T-helper 2 cell (primary cell): ENCODE measurements at places on chromosomes 7 and 10.

DNA sequence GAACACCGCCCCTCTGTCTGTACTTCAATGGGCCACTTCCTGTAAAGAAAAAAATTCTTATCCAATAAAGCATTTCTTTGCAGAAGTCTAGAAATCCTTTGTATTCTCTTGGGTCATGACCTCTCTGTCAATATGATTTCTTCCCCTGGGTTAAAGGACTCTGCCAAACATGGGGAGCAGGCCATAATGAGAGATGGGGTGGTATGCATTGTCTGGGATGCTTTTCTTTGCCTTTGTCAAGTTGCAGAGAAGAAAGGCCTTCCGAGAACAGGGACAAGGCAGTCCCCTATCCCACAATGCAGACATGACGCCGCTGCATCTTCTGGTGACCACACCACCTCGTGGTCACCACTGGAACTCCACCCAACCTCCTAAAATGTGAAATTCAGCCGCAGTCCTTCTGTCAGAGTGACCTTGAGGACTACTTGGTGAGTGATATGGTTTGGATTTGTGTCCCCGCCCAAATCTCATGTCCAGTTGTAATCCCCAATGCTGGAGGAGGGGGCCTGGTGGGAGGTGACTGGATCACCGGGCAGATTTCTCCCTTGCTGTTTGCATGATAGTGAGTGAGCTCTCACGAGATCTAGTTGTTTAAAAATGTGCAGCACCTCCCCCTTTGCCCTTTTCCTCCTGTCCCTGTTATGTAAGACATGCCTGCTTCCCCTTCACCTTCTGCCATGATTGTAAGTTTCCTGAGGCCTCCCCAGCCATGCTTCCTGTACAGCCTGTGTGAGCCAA is 15.2 kb upstream of the FRMPD2 start:
- DNase-seq = no peak

DNA sequence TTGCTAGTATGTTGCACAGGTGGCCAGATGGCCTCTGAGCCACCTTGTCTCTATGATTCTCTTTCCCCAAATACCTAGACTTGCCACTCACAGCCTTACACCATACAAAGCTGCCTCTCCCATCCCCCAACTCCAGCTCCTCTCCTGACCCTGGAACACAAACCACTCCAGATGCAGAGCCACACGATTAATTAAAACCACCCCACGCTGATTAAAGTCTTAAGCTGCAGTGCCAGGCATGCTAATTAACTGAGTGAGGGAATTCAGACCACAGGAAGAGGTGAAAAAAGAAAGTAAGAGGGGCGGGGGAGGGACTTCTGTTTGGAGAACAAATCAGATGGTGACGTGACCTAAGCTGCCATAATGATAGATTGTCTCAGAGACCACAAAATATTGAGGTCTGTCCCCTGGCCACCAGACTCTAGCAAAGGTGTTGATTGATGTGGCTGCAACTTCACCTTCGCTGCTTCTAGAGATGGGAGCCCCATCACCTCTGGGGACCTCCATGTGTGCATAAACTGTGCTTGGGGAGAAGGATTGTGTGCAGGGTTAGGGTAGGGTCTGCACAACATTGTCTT is 331.3 kb downstream of the PLXNA4 start:
- no peak for DNase-seq

DNA sequence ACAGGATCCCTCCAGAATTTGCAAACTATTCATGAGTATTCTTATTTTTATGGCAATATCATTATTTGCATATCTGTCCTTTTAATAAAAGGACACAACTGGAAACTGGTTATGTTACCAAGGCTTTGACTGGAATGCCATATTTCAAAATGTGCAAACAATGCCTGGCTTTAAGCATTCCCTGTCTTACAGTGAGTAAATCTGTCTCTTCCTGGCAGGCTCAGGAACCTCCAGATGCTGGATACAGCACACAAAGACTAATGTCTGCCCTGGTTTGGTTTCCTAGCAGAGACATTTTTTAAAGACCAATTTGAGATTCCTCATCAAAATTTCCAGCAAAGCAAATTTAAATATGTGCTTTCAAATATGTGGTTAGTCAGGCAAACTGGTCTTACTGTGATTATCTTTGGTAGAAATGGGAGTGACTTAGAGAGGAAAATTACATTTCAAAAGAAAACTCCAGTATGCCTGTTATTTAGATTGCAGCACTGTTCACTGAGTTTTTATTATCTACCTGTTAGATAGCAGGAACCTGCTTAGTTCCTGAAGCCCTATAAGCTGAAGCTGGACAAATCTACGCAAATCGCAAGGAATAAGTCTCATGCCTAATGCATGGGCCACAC is 31.3 kb downstream of the RNF216 start:
- no peak for DNase-seq

DNA sequence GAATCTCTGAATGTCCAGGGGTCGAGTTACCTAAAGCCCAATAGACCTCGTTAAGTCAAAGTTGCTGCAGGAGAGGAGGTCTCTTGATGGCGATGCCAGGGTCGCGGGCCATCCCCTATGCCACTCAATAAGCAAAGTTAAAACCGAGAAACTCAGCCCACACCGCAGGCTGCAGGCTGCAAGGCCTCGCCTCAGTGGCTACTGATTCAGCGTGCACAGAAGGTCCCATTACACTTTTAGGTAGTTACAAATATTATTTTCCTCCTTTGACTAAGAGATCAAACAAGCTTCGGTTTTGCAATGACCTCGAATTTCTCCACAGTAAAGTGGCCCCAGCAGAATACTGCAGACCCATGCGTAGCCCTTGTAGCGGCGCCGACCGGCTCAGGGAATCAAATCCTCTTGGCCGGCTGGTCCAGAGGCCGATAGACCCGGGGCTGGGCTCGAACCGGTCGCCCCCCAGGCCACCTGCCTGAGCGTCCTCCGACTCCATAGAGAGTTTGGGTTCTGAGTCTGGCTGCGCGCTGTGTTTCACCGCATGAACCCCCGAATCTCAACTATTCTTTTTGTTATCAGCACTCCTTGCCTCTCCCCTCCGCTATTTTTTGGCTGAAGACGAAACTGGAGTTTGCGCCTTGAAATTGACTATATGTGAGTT is 2.3 kb downstream of the C1QL3 start:
- no peak for DNase-seq

DNA sequence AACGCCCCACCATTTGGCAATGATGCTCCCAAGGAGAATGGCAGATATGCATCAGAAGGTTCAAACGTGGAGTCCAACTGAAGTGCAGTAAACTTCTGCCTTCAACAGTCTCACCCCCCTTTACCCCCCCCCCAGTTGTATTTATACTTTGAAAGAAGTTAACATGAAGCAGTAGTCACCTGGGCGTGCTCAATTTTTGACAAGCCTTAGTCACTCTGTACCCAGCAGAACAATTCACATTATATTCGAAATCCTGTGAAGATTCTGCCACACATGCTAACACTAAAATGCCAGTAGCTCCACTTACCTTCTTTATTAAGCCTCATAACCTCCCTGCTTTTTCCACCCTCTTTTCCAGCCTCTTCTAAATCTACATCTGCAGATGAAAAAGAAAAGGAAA is 894 bp downstream of the ATXN7L1 start:
- peak; percentile 46 for DNase-seq

GRCh38 chr7:26034391-26034790 is 117.6 kb upstream of the NFE2L3 start:
- DNase-seq = no peak

- no peak for DNase-seq
Observed at GRCh38 chr7:37546677-37547076, 98.0 kb upstream of the ELMO1 start.

DNA sequence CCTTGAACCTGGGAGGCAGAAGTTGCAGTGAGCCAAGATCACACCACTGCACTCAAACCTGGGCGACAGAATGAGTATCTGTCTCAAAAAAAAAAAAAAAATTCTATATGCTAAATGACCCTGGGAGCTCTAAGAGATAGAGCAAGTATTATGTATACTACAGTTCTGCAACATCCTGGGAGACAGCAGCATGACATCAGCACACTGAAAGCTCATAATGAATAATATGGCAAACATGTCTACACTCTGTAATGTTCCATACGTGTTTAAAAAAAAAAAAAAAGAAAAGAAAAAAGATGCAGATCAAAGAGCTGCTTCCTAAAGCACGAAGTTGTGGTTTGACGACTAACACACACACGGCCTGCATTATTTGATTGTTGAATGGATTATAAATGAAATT is 72.5 kb downstream of the CUL2 start:
- DNase-seq = no peak

GRCh38 chr7:100655908-100656674 is at the start of gene ACTL6B:
Gene ACTL6B (minus strand): TSS chr7:100656448. CDS start chr7:100656354, 94 bp downstream.
- peak; percentile 66 for DNase-seq

- DNase-seq = no peak
Observed at GRCh38 chr7:85681241-85681640, 494.4 kb upstream of the SEMA3D start.

DNA sequence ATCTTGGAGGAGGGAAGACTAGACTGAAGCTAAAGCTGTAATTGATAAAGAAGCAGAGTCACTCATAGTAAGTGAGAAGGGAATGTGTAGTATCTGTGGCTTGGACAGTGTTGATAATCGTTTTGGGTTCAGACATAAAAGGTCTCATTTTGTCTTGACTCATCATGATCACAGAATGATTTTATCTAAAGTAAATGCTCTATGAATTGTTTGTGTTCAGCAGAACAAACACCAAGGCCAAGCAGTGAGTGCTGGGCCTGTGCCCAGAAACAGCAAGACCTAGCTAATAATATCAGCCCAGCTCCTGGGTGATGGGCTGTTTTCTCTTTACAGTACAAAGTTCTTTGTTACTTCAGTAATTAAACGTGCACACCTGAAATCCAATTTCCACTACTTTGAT is 26.7 kb upstream of the CD36 start:
- DNase-seq = no peak

GRCh38 chr7:2399848-2400587 is 3.4 kb upstream of the CHST12 start:
- no peak for DNase-seq

GRCh38 chr7:98138672-98139071 is 32.0 kb downstream of the LMTK2 start:
- no peak for DNase-seq

DNA sequence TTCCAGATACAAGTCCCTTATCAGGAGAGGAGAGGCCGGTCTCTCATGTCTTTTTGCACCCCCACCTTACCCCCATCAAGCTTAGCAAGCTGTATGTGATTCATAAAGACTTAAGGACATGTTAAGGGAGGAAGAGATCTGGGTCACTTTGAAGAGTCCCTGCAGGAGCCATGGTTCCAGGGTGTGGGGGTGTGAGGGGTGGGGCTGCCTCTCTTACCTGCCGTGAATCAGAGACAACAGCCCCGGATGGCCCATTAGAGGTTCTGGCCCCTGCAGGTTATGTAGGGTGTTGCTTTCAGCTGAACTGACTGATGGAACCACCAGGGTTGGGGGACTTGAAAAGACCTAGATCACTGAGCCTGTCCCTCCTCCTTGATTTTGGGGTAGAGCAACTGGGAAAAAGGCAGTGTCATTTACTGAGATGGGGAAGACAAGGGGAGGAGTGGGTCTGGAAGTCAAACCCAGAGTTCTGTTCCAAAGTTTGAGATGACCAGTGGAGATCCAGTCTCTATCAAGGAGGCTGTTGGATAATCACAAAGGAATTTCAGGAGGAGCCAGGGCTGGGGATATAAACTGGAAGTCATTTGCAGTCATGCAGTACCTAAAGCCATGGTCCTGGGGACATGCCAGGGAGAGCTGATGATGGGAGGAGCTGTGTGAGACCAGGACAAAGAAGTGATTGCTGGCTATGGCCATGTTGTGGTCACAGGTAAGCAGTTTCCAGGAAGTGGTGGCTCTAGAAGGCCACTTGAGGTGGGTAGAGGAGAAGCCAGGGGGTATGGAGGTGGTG is 23.1 kb downstream of the ADAMTS14 start:
- no peak for DNase-seq

DNA sequence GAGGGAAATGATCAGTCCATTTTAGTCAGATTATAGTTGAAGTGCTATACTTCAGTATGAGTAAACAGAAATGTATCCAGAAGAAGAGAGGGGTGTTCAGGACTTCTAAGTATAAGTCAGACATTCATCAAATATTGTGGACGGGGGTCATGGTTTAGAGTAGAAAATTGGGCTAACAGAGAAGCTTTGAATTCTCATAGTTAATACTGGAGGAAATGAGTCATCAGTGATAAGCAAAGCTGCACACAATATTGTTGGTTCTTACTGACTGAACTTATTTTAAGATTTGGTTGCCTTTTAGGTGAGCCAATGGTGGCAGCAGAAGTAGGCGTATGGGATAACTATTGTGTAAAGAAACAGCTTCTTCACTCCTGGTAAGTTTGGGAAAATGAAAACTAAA is 1.7 kb upstream of the SUMF2 start:
- DNase-seq = no peak

- DNase-seq = no peak
Observed at GRCh38 chr7:115178835-115179234, 256.9 kb downstream of the MDFIC start.

DNA sequence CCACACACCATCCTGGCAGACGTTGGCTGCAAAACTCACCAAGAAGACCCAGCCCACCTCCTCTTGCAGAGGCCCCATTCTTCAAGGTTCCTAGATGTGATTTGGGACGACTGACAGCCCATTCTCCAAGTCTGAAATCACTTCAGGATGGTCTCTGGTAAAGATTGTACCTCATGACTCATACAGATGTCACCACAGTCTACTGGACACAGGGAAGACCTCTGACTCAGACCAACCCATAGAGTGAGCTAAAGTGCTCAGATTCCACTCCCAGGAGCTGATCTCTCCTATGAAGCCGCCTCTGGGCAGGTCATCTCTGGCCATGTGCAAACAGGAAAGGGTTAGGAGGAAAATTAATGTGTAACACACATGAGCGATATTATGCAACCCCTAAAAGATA is 102.4 kb upstream of the VWC2 start:
- DNase-seq = no peak

DNA sequence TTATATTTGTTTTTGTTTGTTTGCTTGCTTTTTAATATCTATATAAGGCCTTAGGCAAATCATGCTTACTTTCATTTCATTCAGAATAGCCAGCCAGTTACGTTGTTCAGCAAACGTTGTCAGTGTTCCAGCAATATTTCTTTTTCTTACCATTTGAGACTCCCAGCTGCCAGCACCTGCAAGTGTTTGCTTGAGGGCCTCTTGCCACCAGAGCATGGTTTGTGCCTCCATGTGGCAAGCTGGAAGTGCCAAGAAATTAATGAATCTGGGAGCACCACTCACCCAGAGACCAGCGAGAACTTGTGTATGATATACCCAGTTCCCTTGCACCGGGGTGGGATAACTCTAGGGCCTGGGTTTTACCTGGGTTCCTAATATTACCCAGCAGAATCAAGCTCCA is 177.1 kb upstream of the CSTF2T start:
- DNase-seq = no peak

GRCh38 chr7:77862691-77863090 is 64.1 kb downstream of the PHTF2 start:
- no peak for DNase-seq

DNA sequence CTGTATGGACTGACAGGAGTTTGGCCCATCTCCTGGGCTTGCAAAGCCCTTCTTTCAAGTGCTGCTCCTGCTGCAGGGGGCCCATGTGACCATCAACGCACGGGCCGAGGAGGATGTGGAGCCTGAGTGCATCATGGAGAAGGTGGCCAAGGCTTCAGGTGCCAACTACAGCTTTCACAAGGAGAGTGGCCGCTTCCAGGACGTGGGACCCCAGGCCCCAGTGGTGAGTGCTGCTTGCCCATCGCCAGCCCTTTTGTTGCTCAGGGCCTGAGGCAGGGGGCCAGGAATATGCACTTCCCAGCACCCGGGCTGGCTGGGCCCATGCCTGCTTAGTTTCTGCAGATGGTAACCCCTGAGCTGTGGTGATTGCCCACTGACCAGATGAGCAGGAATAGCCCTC is 8.7 kb downstream of the PGAM2 start:
- no peak for DNase-seq

- DNase-seq = no peak
Observed at GRCh38 chr7:99897322-99898022, 20.6 kb upstream of the OR2AE1 start.
